ENCODE measurements at places on chromosomes 16 and 17. TPM values are rescaled to one million over a fixed set of nuclear protein-coding genes. Genes with fewer than 3 reads are reported as not detected.

CTRB1 gene
- total RNA-seq: not detected

UTS2R gene
- total RNA-seq: 0.13 TPM

P2RX1 gene
- total RNA-seq: 0.48 TPM

GP2 gene
- total RNA-seq: not detected

HEATR9 gene
- not detected for total RNA-seq

CASKIN1 gene
- 0.08 TPM for total RNA-seq

WNT9B gene
- total RNA-seq: not detected

ASPHD1 gene
- 6.5 TPM for total RNA-seq

KRTAP2-1 gene
- not detected for total RNA-seq

TBC1D26 gene
- 0.24 TPM for total RNA-seq

MT1M gene
- total RNA-seq: 12.5 TPM

PRAC1 gene
- not detected for total RNA-seq

ABCC12 gene
- total RNA-seq: not detected

HID1 gene
- total RNA-seq: 4.3 TPM

SLFN12L gene
- not detected for total RNA-seq

RGS11 gene
- 0.88 TPM for total RNA-seq

NEUROD2 gene
- total RNA-seq: not detected

EVPL gene
- 0.26 TPM for total RNA-seq

TBC1D28 gene
- total RNA-seq: not detected

STX8 gene
- total RNA-seq: 62.4 TPM

PRSS22 gene
- 0.40 TPM for total RNA-seq

GGT6 gene
- total RNA-seq: not detected

NLRC3 gene
- total RNA-seq: not detected

LLGL2 gene
- 0.64 TPM for total RNA-seq

OR1F1 gene
- total RNA-seq: not detected

PRCD gene
- total RNA-seq: 14.2 TPM

JUP gene
- 240 TPM for total RNA-seq

APOBR gene
- total RNA-seq: not detected

CACNA1H gene
- total RNA-seq: 9.6 TPM

DNAAF8 gene
- 0.08 TPM for total RNA-seq

GSDMA gene
- total RNA-seq: not detected

COPRS gene
- total RNA-seq: 28.2 TPM

CDR2L gene
- 29.2 TPM for total RNA-seq

LUC7L3 gene
- total RNA-seq: 41.8 TPM

AXIN2 gene
- total RNA-seq: 2.6 TPM

CACNG5 gene
- not detected for total RNA-seq

SEZ6L2 gene
- 39.8 TPM for total RNA-seq

ACAP1 gene
- total RNA-seq: 2.7 TPM

SLFN12 gene
- total RNA-seq: 13.7 TPM

PITPNM3 gene
- total RNA-seq: 1.6 TPM

RNF135 gene
- 14.6 TPM for total RNA-seq

PLA2G10 gene
- total RNA-seq: not detected

PSMB10 gene
- total RNA-seq: 58.4 TPM

GDPD3 gene
- 4.2 TPM for total RNA-seq

CENPX gene
- total RNA-seq: 29.1 TPM

SLC5A2 gene
- not detected for total RNA-seq

TMEM92 gene
- total RNA-seq: 0.16 TPM

TEX19 gene
- not detected for total RNA-seq

KLHL10 gene
- not detected for total RNA-seq

KRTAP2-3 gene
- not detected for total RNA-seq

CNGB1 gene
- not detected for total RNA-seq

KRT31 gene
- not detected for total RNA-seq

ZNF19 gene
- 1.3 TPM for total RNA-seq

KRTAP16-1 gene
- total RNA-seq: not detected

HEATR3 gene
- total RNA-seq: 14.2 TPM

CDT1 gene
- 35.5 TPM for total RNA-seq

Data from epithelial cell of alveolus of lung (primary cell).